Stimulated activated CD8-positive, alpha-beta memory T cell treated with anti-CD3 and anti-CD28 coated beads, Interleukin-15, amount 100 ng/mL, for 1 hour (primary cell): ENCODE measurements at places on chromosomes 11 and 22.

GRCh38 chr22:37151401-37151800, 1.7 kb upstream of the IL2RB start:
- DNase-seq: no peak

- DNase-seq: no peak
These were observed 23.0 kb upstream of the EXPH5 start for GRCh38 chr11:108616549-108616948.

DNA sequence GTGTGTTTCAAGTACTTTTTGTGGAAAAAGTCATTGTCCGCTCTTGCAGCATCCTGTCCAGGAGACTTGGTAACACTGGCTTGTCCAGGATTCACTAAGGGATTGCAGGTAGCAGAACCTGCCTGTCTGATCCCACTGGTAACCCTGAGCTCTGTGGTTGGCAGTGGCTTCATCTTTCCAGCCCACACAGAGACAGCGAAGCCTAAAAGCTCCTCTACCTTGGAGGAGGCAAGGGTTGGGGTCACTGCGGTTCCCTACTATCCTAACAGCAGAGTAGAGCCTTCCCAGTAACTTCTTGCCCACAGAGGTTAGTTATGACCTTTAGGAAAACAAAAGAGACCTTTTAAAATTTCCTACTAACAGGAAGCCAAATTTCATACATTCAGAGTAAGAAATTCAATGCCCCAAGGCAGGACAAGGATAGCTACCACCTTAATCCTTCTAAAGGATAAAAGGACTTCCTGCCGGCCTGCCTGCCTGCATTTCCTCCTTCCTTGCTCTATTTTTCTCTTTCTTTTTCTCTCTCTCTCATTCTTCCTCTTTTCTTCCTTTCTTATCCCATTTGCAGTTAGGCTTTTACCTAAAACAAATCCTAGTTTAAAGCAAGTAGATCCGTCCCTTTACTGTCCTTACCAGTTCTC, 8.4 kb upstream of the RCN1 start:
- DNase-seq: no peak

- no peak for DNase-seq
These were observed 10.7 kb upstream of the GTSE1 start for GRCh38 chr22:46286006-46286405.

- no peak for DNase-seq
These were observed 804 bp downstream of the APIP start for GRCh38 chr11:34915136-34916014.
